ENCODE measurements at places on chromosomes 12 and 14. TPM values are rescaled to one million over a fixed set of nuclear protein-coding genes. Genes with fewer than 3 reads are reported as not detected.

The GLI1 gene
- total RNA-seq: 0.76 TPM

The PRPF39 gene
- total RNA-seq: 24.8 TPM

The LRCOL1 gene
- not detected for total RNA-seq

The SLC6A15 gene
- total RNA-seq: 0.33 TPM

The DBX2 gene
- total RNA-seq: not detected

The NRL gene
- total RNA-seq: 0.96 TPM

The ABHD12B gene
- total RNA-seq: not detected

The CLEC9A gene
- not detected for total RNA-seq

The ZNF384 gene
- 16.4 TPM for total RNA-seq

The SLC17A8 gene
- not detected for total RNA-seq

The KRT5 gene
- 0.52 TPM for total RNA-seq

The RERGL gene
- not detected for total RNA-seq

The DPF3 gene
- 9.3 TPM for total RNA-seq

The TMTC1 gene
- total RNA-seq: 93.0 TPM

The SOAT2 gene
- not detected for total RNA-seq

The ASPG gene
- total RNA-seq: not detected

The EPYC gene
- total RNA-seq: not detected
